ENCODE measurements at places on chromosomes 7 and 10. TPM values are rescaled to one million over a fixed set of nuclear protein-coding genes. Genes with fewer than 3 reads are reported as not detected.
A peak's percentile ranks its signal among the peaks of the same experiment; 100 is the strongest.

- H3K4me3 ChIP-seq: no peak overlapping the region
- H3K27me3 ChIP-seq: no peaks in the 10 kb centered on the region
- no peak overlapping the region for H3K27ac ChIP-seq
- no peaks in the 10 kb centered on the region for H3K36me3 ChIP-seq
- DNase-seq: no peak
Observed at GRCh38 chr7:1887251-1887650, 217.2 kb downstream of the ELFN1 start.

DNA sequence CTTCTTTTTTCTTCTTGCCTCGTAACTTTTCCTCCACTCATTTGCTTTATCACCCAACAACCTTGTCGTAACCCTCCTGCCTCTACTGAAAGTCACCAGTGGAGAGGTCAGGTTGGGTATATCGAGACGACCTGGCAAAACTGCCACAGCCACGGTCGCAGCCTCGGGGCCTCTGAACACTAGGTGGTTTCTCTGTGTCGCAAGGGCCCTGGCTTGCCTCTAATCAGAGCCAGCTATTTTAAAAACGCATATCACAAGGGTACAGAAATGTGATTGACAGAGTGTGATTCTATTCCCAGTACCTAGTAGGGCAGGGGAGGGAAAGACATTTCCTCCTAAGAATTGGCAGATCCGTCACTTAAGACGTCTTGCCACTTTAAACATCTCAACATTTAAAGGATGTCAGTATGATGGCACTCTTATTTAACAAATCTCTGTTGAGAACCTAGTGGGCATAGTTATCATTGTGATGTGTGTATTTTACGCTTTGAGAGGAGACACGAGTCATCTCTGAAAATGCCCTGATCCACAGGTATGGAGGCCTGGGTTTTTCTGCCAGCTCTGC, 197.5 kb downstream of the ARHGAP21 start:
- no peak overlapping the region for H3K4me3 ChIP-seq
- H3K27ac ChIP-seq: no peak overlapping the region
- DNase-seq: no peak

- H3K36me3 ChIP-seq: no peaks in the 10 kb centered on the region
- H3K4me1 ChIP-seq: peaks cover 13% of the 10 kb centered on the region
- no peaks in the 10 kb centered on the region for H3K27me3 ChIP-seq
- peak overlapping the region; percentile 94 for H3K27ac ChIP-seq
- peak overlapping the region; percentile 74 for H3K4me3 ChIP-seq
Observed at GRCh38 chr7:30505174-30505697, 607 bp upstream of the GGCT start.

GRCh38 chr10:113543107-113543955, 9.5 kb upstream of the HABP2 start:
- H3K27me3 ChIP-seq: no peaks in the 10 kb centered on the region
- no peaks in the 10 kb centered on the region for H3K36me3 ChIP-seq
- no peaks in the 10 kb centered on the region for H3K4me1 ChIP-seq
- H3K27ac ChIP-seq: no peak overlapping the region

DNA sequence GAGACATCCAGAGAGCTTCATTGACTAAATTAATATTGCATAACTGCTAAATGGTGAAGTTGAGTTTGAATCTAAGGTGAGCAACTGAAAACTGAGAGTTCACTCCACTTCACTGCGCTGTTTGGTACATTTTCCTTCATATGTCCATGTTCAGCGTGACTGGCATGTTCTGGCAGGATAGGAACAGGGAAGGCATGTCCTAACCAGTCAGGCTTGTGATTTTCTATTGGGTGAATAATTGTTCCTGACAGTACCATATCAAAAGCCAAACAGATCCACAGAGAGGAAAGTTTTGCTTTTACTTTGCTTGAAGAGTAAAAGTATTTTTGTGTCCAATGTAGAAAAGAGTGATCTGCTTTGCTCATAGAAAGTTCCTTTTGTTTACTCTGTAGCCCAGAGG, 53.2 kb downstream of the WDFY4 start:
- H3K27me3 ChIP-seq: no peaks in the 10 kb centered on the region
- H3K4me1 ChIP-seq: no peaks in the 10 kb centered on the region
- no peak overlapping the region for H3K27ac ChIP-seq
- DNase-seq: no peak
- no peak overlapping the region for H3K4me3 ChIP-seq

DNA sequence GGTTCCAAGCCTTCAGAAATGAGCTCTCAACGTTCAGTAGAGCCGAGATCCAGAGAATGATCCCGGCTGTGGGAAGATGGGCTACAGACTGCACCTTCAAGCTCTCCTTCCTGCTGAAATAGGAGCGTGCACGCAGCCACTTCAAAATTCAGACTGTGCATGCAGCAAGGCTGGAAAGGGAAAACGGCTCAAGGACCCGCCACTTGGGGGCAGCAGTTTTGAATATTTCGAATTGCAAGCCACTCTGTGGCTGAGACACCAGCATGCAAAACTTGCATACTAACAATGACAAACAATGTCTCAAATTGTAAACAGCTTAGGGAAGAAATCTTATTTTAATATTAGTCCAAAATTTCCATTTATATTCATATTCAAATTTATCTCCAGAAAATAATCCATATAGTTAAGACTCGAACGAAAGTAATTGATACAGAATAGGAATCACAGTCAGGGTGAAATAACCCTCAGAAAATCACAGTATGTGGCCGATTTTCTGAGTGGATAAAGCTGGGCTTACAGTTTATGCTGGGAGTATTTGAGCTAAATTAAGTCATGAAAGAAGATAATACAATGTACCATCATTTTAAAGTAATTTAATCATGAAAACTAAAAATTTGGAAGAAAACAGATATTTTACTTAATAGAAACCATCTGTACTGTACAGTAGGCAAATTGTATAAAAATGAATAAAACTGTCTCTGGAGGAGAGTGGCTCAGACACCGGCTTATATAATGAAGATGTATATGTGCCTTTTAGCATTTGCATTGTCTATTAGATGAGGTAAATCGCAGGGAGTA, 137.9 kb upstream of the MKI67 start:
- H3K27ac ChIP-seq: no peak overlapping the region
- peak; percentile 39 for DNase-seq
- H3K27me3 ChIP-seq: no peaks in the 10 kb centered on the region
- H3K4me1 ChIP-seq: no peaks in the 10 kb centered on the region
- no peaks in the 10 kb centered on the region for H3K36me3 ChIP-seq

The MET gene
- total RNA-seq: 85.6 TPM

Data from breast epithelium (tissue), 4 donors.